ENCODE measurements at places on chromosomes 7 and 10.

DNA sequence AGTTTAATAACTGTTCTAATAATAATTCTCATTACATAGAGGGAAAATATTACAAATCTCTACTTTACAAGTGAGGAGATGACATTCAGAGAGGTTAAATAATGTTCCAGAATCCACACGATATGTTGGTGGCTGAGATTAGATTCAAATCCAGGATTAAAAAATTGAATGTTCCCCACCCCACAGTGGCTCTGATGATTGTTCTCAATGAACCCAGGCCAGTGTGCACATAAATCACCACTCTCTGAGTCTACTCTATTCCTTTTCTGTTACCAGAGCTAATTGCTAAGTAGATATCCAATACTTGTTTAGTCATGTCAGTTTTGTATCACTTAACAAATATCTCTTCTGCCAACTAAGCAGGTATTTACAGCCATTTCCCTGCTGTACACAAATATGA is 281.0 kb downstream of the ABCA13 start:
- no peak for DNase-seq

- peak; percentile 16 for DNase-seq
These were observed 17.4 kb upstream of the LOXL4 start for GRCh38 chr10:98285416-98285815.

- peak; percentile 80 for DNase-seq
These were observed 69.0 kb upstream of the PDCD4 start for GRCh38 chr10:110802551-110803238.

GRCh38 chr10:63247771-63248170 is 114.6 kb downstream of the NRBF2 start:
- DNase-seq, result no peak

GRCh38 chr7:1187127-1187526 is 27.1 kb upstream of the ZFAND2A start:
- no peak for DNase-seq

- no peak for DNase-seq
These were observed 282.5 kb upstream of the TEX47 start for GRCh38 chr7:89077992-89078391.

DNA sequence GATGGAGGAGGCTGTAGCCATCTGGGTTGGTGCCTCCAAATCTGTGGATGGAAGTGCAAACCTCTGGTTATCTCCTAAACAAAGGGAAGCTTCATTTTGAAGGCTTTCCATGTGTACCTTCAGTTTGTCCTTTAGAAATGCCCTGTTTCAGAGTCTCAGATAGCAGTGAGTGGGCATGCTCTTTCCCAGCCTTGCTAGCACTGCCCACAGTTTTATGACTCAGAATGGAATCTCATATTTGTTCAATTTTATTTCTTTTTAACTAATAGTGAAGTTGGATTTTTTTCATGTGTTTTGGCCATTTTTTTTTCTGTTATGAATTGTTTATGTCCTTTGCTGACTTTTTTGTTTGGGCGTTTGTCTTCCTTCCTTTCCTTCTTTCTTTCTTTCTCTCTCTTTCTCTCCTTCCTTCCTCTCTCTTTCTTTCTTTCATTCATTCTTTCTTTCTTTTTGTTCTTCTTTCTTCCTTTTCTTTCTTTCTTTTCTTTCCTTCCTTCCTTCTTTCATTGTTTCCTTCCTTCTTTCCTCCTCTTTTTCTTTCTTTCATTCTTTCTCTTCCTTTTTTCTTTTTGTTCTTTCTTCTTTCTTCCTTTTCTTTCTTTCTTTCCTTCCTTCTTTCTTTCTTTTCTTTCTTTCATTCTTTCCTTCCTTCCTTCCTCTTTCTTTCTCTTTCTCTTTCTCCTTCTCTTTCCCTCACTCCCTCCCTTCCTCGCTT is 25.6 kb downstream of the PRF1 start:
- DNase-seq, result peak; percentile 42

GRCh38 chr10:102208311-102209035 is 17.6 kb upstream of the ELOVL3 start:
- DNase-seq, result peak; percentile 93

- peak; percentile 51 for DNase-seq
These were observed 96.9 kb downstream of the KIAA1217 start for GRCh38 chr10:24305551-24306506.

- peak; percentile 76 for DNase-seq
These were observed 71.3 kb upstream of the TNRC18 start for GRCh38 chr7:5494683-5495561.

DNA sequence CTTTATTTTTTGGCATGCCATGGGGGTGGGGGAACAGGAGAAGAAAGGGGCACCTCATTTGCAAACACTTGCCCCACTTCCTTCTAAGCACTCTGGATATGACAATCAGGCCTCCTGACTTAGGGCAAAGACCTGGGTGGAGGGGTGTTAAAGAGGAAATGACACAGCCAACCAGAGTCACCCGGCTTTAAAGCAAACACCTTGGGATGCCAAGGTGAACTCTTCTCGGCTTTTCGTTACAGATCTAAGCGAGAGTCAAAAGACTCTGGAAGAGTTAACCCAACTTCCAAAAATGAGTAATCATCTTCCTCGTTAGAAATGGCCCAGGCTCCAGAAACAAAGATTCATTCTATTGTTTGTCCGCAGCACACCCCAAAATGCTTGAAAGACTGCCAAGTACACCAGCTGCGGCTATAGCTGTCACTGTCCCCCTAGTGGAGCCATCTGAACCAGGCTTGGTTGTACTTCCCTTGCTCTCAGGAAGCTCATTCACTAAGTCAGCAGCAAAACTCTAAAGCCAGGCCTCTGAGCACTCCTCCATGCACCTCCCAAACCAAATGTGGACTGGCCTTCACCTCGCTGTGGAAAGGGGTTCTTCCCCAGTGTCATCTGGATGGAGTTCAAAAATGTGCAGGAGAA is 24.8 kb downstream of the FAM53B start:
- DNase-seq, result peak; percentile 63
